Ascending aorta (tissue), 2 donors: ENCODE measurements at places on chromosomes 7 and 10. TPM values are rescaled to one million over a fixed set of nuclear protein-coding genes. Genes with fewer than 3 reads are reported as not detected.

GARS1 gene
- 41.7 TPM for total RNA-seq

STAMBPL1 gene
- total RNA-seq = 37.0 TPM

CELF2 gene
- 26.6 TPM for total RNA-seq

SPDYE2 gene
- not detected for total RNA-seq

DNA sequence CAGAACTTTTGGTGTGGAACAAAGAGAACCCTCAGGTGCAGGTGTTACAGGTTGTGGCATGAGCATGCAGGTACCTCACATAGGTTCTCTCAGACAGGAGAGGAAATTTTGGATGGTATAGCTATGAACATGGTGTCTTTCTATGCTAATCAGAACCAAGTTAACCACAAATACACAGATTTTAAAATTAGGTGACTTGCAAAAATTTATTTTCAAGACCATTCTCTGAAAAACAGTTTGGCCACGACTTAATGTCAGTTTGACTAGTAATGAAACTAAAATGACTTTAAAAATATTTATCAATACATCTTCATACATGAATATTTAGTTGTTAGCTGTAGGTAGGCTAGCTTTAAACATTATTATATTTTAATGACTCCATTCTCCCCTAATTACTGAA, 129.6 kb downstream of the SRI start:
- no peak for DNase-seq

GRCh38 chr10:132383101-132383500, 13.9 kb upstream of the PWWP2B start:
- no peak for DNase-seq
